ENCODE measurements at places on chromosomes 2 and 18.

- no peak for DNase-seq
These were observed 869 bp downstream of the STARD7 start for GRCh38 chr2:96207774-96208142.

DNA sequence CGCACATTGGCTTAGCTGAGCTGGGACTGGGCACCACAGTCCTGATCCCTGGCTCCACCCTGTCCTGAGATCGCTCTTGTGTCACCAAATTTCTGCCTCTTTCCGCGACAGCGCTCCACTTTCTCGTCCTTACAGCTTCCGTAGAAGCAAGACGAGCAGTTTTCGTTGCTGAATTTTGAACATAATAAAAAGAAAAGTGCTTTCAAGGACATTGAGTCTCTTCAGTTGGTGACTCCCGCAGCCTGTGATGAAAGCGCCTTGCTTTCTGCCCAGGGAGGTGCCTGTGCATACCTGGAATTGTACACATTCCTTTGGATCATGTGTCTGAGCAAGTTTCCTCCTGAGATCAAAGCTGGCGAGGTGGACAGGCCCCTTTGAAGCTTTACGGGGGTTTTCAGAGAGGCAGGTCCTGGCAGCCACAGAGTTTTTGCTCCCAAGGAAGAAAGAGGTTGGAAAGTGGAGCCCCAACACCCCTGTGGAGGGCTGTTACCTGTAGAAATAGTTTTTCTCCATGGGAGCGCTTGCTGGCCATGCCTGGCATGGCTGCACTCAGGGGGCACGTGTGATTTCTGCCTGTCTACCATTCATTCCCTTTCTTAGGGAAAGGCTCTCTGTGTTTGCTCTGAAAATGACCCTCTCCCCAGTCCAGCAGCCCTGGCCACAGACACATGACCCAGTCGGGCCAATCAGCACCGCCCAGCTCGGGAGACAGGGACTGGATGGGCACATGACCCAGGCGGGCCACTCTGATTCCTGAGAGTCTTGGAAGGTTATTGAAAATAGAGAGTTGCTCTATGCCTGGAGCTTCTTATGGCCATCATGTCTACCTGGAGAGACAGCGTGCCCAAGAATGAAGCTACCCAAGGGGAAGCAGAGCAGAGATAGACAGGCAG is 115.6 kb upstream of the OTOS start:
- no peak for DNase-seq

GRCh38 chr18:3040173-3040572 is 27.2 kb upstream of the LPIN2 start:
- DNase-seq = no peak

DNA sequence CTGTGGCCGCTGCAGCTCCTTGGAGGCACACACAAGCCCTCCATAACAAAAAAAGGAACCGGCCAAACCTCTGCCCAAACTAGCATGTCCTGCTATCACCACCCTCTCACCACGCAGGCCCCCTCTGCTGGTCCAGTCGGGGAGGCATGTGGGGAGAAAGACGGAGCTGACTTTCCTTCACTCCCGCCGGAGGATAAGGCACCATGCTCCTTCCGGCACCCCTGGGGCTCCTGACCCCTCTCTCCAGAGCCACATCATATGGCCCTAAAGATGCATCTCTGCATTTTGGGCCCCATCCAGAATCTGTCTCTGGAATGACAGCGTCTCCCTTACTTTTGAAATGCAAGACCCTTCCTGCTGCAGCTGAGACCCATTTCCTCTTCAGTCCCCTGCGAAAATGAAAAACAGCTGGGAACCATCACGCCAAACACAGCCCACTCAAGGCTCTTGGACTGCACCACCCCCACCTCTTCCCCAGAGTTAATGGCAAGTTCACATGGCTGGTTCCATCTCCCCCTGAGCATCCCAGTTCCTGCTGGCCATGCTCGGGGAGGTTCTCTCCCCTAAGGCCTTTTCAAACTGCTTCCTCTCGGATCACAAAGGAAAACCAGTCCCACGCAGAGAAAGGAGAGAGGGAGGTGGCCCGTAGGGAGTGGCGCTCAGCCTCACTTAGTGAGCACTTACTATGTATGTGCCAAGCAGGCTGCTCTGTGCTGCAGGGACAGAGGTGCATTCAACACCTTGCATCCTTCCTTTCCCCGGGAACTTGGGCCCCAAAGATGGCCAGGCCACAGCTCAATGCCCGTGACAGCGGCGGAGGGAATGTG is 35.2 kb upstream of the MLPH start:
- DNase-seq = no peak

DNA sequence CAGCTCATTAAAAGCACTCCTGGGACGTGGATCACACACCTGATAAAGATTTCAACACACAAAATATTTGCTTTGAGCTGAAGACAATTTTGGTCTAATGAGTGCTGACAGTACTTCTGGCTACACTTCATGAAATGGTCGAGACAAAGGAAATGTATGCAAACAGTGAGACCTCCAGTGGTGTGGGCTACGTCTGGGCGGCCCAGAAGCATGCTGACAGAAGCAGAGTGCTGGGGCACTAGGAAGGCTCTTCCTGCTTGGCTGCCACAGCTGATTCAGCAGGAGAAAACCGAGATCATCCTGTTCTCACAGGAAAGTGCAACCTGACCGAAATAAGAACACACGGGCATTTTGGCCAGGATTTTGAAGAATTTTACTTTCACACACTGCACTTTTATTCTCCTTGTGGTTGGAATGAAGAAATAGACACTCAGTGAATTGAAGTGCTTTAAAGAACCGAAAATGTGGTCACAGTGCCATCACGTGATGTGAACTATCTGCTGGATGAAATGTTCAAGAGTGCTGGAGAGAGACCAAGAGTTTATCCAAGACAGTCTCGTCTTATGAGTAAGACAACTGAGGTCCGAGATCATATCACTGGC is 149.5 kb downstream of the CCBE1 start:
- no peak for DNase-seq

DNA sequence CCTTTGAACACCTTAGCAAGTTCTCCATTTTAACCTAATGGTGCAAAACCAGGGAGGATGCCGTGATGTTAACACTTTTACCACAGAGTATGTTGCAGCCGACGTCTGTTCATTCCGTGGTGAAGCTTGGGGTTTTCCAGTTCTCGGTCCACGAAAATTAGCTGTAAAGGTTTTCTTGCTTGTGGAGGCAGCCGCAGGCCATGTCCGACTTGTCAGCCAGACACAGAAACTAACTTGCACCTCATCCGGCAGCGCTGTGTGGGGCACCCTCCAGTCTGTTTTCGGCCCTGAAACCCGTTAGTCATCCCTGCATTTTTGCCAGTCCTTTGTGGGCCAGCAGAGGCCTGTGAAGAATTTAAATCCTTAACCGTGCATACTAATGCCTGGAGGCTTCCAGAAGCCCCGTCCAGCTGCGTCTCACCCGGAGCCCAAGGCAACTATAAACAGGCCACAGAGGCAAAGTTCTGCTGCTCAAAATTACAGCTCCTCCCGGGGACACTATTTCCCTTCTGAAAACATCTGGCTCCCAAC is 70.6 kb downstream of the SH3YL1 start:
- no peak for DNase-seq

- no peak for DNase-seq
These were observed 96.3 kb downstream of the BCL2L11 start for GRCh38 chr2:111216811-111217652.

- DNase-seq = no peak
These were observed 492.8 kb upstream of the FSIP2 start for GRCh38 chr2:185245806-185246205.

- no peak for DNase-seq
These were observed 603.3 kb downstream of the TDRD15 start for GRCh38 chr2:21727101-21727500.

DNA sequence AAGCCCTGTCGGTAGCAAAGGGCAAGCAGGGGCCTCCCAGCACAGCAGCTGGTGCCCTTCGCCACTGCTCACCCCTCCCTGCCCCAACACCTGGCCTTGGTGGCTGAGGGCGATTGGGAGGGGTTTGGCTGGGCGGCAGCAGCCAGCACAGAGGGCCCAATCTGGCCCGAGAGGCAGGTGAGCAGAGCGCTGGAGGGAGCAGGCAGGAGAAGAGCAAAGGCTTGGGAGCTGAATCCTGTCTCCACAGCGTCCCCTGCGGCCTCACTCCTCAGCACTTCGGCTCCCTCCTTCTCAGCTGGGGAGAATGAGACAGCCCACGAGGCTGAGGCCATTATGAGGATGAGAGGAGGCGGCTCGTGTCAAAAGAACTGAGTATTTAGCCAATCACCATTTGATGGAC is 74.9 kb upstream of the TAF1B start:
- DNase-seq = no peak

DNA sequence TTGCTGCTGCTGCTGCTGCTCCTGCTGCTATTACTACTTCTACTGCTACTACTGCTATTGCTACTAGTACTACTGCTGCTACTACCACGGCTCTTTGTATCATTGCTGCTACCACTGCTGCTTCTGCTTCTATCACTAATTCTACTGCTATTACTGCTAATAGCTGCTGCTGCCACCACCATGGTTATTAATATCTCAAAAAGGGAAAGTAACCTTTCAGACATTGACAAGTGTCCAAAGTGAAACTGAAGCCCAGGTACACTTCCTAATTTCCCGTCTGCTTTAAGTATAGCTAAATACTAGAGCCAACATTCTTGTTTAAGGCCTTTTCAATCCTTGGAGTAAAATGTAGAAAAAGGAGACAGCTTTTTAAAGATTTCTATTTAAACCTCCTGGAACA is 45.4 kb upstream of the EHBP1 start:
- no peak for DNase-seq

DNA sequence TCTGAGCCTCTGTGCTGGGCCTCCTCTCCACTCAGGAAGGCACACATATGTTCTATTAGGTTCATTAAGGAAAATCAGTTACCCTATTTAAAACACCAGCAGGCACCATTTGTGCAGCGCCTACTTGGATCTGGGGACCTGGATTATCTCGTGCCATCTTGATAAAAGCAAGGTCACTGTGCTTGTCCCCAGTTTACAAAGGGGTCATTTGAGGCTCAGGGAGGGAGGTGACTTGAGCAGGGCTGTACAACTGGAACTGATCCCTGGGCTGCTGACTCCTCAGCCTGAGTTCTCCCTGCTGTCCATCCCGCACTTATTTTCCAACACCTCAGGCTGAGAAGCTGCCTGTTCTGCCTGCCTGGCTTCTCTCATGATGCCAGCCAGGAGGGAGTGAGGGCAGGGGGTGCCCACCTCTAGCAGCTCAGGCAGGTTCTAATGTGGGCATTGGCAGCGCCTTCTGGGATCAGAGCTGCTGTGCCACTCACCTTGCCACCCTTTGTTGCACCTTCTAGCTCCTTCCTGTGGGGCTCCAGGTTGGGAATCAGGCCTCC is 120.3 kb downstream of the GLI2 start:
- DNase-seq = no peak

GRCh38 chr2:114698520-114698919 is 256.1 kb downstream of the DPP10 start:
- DNase-seq = no peak

GRCh38 chr2:214217136-214217535 is 193.7 kb upstream of the VWC2L start:
- no peak for DNase-seq

DNA sequence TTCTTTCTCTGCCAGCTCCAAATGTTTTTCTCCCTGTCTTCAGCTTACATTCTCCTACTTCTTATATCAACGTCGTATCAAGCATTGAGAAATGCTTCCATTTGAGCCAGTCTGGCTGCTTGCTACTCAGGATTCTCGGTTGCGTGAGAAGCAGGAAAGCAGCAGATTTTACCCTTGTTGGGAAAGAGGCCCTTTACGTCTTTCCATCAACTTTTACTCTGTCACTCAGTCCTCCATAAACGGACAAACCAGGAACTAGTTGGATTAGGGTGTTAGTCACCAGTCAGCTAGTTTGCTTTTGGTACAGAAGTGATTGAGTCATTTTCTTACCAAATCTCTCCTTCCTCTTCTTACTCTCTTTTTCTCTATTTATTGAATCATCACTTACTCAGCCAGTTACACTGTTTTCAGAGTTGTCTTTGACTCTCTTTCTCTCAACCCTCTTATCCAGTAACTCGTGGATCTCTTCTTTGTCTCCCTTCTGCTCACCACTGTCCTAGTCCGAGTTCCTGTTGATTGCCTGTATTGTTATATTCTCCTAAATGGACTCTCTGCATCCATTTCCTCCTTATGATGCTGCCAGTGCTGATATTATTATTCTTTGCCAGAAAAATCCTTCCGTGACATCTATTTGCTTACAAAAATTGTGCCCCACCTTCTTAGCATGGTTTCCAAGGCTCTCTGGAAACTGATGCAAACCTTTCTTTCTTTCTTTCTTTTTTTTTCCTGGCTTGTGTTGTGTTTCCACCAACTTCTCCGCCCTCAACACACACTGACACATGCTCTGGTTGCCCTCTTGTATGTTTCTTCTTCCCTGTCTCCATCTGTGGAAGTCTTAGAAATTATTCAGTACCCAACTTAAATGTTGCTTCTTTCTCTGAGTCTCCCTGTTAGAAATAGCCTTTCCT is 61.5 kb downstream of the VRK2 start:
- DNase-seq = no peak

DNA sequence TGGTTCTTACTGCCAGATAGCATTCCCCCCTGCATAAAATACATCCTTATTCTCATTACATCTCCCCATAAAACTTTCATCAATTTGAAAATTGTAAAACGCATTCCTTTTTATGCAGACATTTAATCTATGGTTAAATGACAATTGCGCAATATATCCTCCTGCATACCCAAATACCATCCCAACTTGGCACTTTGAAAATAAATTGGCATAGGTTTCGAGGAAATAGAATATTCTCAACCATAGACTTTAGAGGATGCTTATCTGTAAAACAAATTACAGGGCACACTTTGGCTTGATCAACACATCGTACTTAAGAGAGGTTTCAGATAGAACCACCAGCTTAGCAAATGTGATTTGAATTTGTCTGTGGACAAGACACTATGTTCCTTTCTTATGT is 31.0 kb upstream of the CAVIN2 start:
- no peak for DNase-seq

GRCh38 chr2:99725820-99726219 is 236.0 kb upstream of the REV1 start:
- no peak for DNase-seq

DNA sequence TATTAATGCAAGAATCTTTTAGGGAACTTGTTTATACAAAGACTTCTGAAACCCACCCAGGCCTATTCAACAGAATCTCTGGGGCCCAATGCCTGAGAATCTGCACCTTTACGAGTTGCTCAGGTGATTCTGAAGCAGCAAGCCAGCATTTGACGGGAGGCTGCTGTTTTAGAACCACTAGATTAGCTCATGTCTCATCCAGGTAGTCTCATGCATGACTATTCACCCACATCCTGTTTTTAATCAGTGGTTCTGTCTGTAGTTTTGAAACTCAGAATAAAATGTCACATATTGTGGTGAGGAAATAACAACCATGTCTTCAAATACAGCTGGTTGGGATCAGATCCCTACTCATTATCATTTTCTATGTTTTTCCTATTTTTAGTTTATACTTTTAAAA is 39.5 kb downstream of the CYTIP start:
- DNase-seq = no peak

DNA sequence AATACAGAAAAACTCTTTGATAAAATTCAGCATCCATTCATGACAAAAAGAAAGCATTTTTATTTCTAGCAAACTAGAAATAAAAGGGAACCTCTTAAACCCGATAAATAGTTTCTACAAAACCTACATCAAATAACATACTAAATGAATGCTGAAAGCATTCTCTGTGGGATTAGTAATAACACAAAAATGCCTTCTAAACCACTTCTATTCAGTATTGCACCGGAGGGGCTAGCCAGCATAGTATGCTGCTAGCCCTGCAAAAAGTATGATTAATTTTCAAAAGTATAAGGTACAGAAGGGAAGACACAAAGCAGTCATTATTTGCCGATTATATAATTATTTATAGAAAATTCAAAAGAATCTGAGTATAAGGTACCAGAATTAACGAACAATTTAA is 145.2 kb downstream of the DTNB start:
- DNase-seq = no peak

- no peak for DNase-seq
These were observed 16.7 kb upstream of the STAT1 start for GRCh38 chr2:191030521-191031154.

Data from type B pancreatic cell (in vitro differentiated cells).